NCI-H446 treated with DMSO at 0.1 percent for 48 hours (cell line): ENCODE measurements at places on chromosomes 12 and 14.

- DNase-seq: peak; percentile 93
These were observed 162.7 kb downstream of the FOXN3 start for GRCh38 chr14:89254166-89254909.

GRCh38 chr14:58296726-58297125 is 1.6 kb upstream of the ARID4A start:
- DNase-seq: no peak

DNA sequence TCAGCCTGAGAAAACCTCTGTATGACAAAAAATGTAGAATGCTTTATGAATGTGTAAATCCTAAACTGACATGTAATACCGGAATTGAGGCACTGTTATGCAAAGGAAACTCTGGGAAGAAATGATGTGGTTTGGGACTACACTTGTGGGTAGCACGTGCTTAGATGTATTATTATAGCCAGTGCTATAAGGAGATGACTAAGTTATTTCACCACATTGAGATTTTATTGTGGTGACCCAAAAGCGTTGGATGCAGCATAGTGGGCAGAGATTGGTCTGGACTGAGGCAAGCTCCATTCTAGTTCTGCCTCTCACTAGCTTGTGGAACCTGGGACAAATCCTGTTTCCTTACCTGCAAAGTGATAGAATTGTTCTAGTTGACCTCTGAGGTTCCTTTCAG is 172.2 kb downstream of the SNAPC1 start:
- no peak for DNase-seq

DNA sequence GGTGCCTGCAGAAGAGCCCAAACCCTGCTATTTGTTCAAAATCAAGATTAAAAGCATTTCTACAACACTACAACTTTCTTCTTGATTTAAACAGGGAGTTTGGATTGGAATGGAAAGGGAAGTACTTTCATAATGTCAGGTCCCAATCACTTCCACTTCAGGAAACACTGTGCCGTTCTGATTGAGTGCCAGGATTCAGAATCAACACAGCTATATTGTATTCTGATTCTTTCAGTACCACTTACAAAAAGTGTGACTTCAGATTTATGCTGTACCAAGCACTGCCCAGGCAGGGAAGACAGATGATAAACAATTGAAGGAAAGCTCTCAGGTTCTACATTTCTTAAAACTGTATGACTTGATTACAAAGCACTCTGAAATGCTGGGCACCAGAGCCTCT is 3.2 kb downstream of the TDP1 start:
- no peak for DNase-seq

GRCh38 chr14:68479247-68479646 is 313.6 kb downstream of the ZFP36L1 start:
- DNase-seq: no peak

GRCh38 chr14:71852181-71852580 is 80.0 kb upstream of the RGS6 start:
- peak; percentile 92 for DNase-seq

- no peak for DNase-seq
These were observed 20.6 kb downstream of the LIN52 start for GRCh38 chr14:74105381-74105780.

- DNase-seq: no peak
These were observed 3.7 kb downstream of the TMTC3 start for GRCh38 chr12:88145567-88146505.

GRCh38 chr14:72588521-72588920 is 305.4 kb downstream of the DPF3 start:
- no peak for DNase-seq

GRCh38 chr12:85516667-85517325 is 236.8 kb downstream of the ALX1 start:
- DNase-seq: no peak

DNA sequence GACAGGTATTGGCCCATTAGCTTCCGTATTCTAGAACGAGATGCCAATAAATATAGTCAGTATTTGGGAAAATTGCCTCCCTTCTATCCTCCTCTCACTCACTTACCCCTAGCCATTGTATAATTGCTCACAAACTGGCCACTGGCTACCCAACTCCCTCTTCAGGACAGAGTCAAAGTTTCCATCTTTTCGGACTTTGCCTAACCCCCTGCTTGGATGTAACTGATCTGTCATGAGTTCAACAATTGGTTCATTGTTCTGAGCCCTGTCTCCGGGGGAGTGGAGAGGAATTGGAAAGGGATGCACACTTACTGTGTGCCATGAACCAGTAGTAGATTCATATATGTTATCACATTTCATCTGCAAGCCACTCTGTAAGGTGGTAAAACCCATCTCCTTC is 12.2 kb downstream of the MYRFL start:
- DNase-seq: no peak

- DNase-seq: no peak
These were observed 12.6 kb upstream of the DDX47 start for GRCh38 chr12:12800406-12801180.

- DNase-seq: no peak
These were observed 15.6 kb downstream of the DYRK2 start for GRCh38 chr12:67664171-67664570.

- DNase-seq: no peak
These were observed 88.2 kb upstream of the NTF3 start for GRCh38 chr12:5343711-5344110.

DNA sequence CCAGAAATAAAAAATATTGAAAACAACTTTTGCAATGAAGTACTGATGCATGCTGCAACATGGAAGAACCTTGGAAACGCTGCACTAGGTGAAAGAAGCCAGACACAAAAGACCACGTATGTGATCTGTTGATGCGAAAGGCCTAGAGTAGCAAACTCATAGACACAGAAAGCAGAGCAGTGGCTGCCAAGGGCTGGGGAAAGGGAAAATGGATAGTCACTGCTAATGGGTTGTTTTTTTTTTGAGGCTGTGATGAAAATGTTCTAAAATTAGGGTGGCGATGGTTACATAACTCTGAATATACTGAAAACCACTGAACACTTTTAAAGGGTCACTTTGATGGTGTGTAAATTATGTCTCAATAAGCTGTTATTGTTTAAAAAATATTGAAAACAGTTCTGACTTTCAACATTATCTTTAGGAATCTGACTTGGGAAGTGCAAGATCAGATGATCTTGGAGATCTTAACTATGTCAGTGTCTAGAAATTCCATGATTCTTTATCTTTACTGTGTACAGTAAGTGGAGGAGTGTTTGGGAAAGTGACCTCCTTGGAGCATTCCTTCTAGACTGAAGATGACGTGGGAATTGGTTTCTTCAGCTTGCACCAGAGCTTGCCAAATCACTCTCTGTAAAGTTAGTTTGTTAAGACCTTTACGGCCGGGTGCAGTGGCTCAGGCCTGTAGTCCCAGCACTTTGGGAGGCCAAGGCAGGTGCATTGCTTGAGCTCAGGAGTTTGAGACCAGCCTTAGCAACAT is 12.4 kb downstream of the MLXIP start:
- DNase-seq: no peak

- DNase-seq: no peak
These were observed 34.1 kb downstream of the TMCC3 start for GRCh38 chr12:94616203-94616729.

DNA sequence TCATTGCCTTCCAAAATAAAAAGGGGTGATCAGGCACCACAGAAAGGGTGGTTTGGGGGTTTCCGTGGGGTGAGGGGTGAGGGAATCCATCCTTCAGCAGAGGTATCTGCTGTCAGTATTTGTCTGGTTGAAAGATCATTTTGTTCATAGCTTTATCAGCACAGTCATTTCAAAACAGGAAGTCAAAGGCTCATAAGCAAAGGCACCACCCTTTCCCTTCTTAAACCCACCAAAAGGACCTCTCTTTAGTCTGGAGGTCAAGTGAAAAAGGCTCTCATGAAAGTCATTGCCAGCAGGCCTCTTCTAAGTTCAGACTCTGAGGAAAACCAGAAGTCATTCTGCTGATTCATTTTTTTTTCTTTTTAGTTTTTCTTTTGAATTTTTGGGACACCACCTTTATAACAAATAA is 6.2 kb downstream of the CHST11 start:
- no peak for DNase-seq

DNA sequence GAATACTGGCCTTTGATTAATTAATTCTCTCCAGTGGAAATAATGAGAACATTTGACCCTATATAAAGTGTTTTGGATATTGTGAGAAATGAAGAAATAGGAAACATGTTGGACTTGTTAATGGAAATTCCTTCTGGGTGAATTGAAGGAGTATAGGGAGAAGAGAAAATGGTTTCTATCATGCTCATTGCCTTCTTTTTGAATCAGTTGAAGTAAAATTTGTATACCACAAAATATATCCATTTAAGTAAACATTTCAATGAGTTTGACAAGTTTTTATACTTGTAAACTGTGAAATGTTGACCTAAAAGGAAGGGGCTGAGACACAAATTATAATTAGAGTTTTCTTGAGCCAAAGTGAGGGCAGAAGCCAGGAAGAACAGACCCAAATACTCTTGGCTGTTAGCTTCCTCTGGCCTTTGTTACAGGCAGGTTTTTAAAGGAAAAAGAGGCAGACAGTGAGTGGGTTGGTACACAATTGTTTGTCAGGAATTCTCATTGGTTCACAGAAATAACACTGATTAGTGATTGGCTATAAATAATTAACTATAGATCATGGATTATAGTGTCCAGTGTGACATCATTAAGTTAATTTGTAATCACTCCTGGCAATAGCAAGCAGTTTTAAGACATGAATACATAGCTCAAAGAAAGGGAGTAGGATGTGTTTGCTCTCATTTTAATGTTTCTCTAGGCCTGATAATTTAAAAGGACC is 826 bp downstream of the ZNF705A start:
- DNase-seq: no peak

- DNase-seq: no peak
These were observed 62.2 kb upstream of the INSM2 start for GRCh38 chr14:35471803-35472202.

- DNase-seq: no peak
These were observed 37.6 kb upstream of the CCDC63 start for GRCh38 chr12:110809149-110809548.

GRCh38 chr14:79337761-79338160 is 873.5 kb downstream of the DIO2 start:
- no peak for DNase-seq

DNA sequence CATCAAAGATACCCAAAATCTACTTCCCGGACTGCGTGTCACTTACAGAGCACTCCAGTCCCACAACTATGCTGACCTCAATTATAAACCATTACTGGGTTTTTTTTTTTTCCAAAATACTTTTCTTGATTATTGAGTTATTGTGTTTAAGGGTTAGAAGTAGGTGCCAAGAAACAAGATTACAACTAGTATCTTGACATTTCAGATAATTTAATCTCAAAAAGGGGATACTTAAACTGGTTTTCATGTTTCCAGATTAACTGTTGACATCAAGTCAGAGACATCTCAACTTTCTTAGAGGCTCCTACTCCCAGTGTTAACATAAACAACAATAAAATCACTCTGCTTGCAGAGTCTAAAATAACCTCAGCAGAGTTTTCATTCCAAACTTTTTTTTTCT is 131.2 kb upstream of the ARID2 start:
- DNase-seq: no peak

DNA sequence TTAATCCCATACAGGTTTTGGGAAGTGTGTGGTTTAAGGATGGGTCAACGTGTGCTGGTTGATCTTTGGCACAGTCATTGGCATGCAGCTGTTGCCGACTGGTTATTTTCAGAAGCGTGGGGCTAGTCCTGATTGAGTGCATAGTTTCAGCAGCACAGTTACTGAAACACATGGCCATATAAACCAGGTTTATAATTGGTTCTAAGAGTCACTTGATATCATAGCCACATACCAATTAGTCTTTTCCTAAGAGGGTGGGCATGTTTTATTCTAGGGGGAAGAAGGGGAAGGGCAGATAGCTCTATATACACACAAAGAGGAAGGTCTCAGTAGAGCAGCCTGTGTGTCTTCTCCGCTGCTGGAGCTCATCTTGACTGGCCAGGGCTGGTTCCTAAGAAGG is 11.0 kb upstream of the RPS6KL1 start:
- no peak for DNase-seq

DNA sequence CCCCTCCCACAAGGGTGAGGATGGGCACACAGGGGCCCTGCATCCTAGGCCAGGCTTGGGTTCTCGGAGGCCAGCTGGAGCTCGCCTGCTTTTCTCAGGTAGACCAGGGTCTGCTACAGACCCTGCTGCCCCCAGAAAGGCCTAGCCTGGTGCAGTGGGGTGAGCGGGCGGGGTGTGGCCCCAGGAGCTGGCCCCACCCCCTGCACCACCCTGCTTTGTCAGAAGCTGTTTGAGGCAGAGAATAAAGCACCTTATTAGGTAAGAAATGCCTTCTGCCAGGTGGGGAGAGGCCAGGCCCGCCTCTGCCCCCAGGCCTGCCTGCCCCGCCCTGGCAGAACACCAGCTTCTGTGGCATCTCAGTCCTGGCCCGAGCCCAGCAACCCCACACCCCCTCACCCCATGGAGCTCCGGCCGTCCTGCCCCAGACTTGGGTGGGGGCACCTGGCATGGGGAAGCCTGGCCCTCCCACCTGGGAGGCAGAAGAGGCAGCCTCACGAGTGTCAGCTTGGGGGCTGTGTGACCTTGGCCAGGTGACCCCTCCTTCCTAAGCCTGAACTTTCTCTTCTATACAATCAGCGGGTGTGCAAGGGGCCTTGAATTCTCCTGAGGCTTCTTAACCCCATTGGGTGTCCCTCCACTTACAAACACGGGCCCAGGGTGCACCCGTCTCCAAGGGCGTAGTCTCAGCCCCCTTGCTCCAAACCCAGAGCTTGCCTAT is 43.2 kb downstream of the KRT80 start:
- DNase-seq: no peak
